ENCODE measurements at places on chromosomes 16 and 17.

DNA sequence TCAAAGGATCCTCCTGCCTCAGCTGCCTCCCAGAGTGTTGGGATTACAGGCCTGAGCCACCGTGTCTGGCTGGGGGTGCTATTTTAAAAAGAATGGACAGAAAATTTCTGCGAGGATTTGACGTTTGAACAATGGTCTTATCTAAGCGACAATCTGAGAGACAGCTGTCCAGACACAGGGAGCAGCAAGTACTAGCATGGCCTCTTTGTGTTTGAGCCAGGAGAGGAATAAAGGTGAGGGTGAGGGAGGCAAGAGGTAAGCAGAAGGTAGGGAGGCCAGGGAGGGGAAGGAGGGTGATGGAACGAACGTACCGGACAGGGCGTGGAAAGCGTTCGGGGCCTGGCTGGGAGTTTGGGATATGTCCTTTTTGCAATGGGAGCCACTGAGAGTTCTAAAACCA is 59.2 kb downstream of the PITPNC1 start:
- DNase-seq: no peak

DNA sequence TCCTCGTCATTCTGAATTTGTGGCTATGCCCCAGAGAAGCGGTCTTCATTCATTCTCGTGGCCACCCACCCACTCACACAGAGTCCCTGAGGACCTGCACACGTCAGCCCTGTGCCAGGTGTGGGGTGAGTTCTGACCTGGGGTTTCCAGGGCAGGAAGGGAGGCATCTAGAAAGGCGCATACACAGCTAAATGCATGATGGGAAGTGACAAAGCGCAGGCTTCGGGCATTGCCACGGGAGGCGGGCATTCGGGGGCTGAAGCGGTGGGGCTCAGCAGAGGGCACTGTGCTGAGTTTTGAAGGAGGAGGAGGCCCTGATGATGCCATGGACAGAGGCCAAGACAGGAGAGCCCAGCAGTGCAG is 10.9 kb downstream of the UBALD2 start:
- DNase-seq: no peak

- no peak for DNase-seq
Measured at GRCh38 chr16:9092978-9093344, 1.5 kb downstream of the HAPSTR1 start.

- no peak for DNase-seq
Measured at GRCh38 chr17:31472137-31472536, 80.7 kb downstream of the RAB11FIP4 start.

- no peak for DNase-seq
Measured at GRCh38 chr16:85602402-85603202, 10.5 kb upstream of the GSE1 start.

GRCh38 chr17:17098551-17099179 is 56.4 kb downstream of the MPRIP start:
- DNase-seq: no peak

- no peak for DNase-seq
Measured at GRCh38 chr17:10091046-10091445, 107.4 kb downstream of the GAS7 start.

- DNase-seq: no peak
Measured at GRCh38 chr16:11358531-11358930, 13.3 kb downstream of the RMI2 start.

- no peak for DNase-seq
Measured at GRCh38 chr16:75048054-75048453, 49.2 kb downstream of the ZNRF1 start.

- no peak for DNase-seq
Measured at GRCh38 chr17:82300707-82301270, 16.6 kb downstream of the CD7 start.

GRCh38 chr17:81018044-81018802 is 16.7 kb upstream of the BAIAP2 start:
- no peak for DNase-seq

GRCh38 chr17:55283256-55283965 is 18.7 kb downstream of the HLF start:
- DNase-seq: no peak

DNA sequence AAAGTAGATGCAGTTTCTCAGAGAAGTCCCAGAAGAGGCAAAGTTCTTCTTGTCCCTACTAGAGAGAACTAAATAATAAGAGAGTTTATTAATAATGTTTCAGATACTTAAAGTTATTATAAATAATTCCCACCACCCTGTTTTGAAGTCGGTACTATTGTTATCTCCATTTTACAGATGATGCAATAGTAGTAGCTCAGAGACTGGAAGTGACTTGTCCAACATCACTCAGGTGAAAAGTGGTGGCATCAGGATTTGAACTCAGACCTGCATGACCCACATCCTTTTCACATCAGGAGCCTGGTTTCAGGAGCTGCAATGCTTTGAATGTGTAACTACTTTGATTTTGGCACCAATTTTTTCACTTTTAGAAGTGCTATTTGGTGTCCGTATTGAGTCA is 52.7 kb downstream of the GPR139 start:
- DNase-seq: no peak

GRCh38 chr17:80513892-80514291 is 30.7 kb upstream of the RPTOR start:
- no peak for DNase-seq

DNA sequence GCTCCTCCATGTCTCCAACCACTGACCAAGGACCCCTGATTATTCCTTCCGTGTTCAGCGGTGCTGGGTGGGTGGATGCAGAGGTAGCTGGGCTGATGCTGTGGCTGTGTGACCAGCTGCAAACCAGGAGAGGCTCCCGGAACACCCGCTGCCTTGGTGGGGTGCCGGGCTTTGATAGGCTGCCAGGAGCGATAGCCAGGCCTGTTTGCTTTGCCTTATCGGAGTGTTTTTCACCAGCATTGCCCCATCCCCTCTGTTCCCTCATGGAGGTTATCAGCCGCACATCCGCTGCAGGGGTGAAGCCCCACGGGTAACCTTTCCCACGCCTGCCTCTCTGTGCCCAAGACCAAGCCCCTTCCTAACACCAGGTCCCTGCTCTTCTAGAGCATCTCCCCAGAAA is 354.3 kb downstream of the C16orf95 start:
- DNase-seq: no peak

DNA sequence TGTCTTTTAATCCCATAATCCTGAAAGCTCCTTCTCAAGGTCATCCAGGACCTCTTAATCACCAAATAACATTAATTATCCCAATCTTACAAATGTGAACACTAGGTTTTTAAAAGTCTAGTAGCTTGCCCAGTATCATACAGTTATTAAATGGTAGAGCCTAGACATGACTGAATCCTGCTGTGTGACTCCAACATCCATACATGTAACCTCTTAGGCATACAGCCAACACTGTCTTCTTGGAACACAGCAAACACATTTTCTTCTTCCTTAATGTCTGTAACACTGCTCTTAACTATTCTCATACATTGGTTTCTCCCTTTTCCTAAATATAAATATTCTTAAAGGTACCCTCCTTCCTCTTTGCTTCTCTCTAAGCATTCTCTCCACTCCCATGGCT is 13.7 kb downstream of the BRIP1 start:
- no peak for DNase-seq

- no peak for DNase-seq
Measured at GRCh38 chr17:75694536-75694935, 26.7 kb upstream of the ITGB4 start.

DNA sequence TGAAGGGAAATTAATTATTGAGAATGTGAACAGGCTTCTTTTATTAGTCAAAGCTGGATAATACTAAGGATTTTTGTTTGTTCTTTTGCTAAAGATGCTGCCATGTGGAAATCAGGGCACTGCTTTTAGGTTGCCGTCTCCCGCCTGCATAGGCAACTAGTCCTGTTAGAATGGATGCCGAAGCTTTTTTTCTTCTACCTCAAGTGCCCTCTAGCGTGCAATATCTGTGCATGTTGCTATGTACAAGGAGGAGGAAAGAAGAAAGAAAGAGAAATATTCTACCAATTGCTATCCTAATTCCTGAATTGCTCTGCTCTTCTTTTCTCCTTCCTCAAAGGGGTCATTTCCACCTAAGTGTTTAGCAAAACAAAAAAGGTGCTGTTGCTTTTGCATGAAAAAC is 5.2 kb upstream of the CDH8 start:
- no peak for DNase-seq

GRCh38 chr17:48589831-48590606 is at the start of gene HOXB3:
HOXB3 (minus strand) TSS chr17:48590241; CDS start chr17:48552474, 37,767 bp downstream.
- DNase-seq: no peak

DNA sequence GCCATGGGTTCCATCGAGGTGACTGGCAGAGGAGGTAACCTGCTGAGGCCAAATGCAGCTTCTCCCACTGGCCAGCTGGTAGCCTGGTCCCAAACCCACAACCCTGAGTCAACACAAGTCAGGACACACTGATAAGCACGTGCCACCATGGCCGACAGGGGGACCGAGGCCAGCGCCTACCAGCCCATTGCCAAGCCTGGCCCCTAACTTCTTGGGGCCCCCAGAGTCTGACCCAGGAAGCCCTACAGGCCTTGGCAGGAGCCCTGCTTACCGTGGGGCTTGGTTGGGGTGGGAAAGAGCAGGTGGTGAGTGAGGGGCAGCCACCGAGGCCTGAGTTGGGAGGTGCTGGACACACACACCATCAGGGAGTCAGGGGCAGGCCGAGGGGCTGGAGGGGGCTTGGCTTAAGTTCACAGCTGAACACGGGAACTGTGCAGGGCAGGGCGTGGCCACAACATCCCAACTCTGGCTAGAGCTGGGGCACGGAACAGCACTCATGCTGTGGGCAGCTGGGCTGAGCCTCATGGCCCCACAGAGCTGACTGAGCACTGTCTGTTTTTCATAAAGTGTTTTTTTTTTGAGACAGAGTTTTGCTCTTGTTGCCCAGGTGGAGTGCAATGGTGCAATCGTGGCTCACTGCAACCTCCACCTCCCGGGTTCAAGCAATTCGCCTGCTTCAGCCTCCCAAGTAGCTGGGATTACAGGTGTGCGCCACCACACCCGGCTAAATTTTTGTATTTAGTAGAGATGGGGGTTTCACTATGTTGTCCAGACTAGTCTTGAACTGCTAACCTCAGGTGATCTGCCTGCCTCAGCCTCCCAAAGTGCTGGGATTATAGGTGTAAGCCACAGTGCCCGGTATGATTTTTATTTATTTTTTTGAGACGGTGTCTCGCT is 5.5 kb downstream of the MRPL28 start:
- no peak for DNase-seq

GRCh38 chr16:75416904-75417565 is 16.3 kb downstream of the CFDP1 start:
- DNase-seq: no peak

DNA sequence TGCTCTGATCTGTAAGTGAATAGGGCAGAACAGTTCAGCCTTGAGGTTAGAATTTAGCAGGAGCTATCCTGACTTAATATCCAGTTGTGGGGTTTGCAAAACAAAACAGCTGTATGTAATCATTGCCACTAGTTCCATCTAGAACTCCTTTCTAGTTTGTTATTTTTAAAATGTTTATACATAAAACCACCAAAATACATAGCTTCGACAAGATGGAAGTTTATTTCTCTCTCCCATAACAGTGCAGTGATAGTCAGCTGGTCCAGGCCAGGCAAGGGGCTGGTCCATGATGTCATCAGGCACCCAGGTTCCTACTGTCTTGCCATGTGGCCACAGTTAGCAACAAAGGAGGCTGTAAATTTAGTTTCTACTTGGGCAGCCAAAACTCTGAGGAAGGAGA is 10.5 kb upstream of the PLK1 start:
- no peak for DNase-seq

DNA sequence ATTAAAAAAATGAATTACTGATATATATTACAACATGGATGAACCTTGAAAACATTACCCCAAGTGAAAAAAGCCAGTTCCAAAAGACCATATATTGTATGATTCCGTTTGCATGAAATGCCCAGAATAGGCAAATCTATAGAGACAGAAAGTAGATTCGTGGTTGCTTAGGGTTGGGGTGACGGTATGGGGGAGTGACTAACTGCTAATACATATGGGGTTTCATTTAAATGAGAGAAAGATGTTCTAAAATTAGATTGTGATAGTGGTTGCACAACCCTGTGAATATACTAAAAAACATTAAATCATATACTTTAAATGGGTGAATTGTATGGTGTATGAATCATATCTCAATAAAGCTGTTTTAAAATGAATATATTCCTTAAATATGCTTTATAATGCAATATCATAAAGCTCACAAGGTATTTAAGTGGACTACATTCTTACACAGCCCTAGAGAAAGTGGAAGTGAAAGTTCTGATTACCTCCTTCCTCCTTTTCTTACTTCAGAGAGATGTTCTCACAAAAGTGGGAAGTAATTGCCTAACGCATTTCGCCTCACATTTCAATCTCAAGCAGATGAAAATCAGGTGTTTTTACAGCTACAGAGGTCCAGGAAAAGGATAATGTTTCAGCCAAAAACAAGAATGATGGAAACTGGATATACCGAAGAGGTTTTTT is 142.7 kb upstream of the GNAO1 start:
- DNase-seq: no peak

DNA sequence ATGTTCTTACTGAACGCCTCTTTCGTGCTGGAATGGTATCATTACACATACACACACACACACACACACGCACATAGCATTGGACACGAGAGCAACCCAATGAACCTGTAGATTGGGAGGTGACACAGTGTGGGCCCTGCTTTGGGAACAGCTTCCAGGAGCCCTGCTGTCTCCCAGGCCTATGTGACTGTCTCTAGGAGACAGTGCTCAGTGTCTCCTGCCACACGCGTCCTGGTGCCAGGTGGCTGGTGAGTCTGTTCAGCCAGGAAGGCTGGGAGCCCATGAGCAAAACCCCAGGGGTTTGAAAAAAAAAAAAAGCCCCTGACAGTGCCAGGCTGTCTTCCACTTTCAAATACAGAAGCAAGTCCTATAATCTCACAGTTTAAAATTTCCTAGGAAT is 2.4 kb upstream of the SPOP start:
- no peak for DNase-seq

DNA sequence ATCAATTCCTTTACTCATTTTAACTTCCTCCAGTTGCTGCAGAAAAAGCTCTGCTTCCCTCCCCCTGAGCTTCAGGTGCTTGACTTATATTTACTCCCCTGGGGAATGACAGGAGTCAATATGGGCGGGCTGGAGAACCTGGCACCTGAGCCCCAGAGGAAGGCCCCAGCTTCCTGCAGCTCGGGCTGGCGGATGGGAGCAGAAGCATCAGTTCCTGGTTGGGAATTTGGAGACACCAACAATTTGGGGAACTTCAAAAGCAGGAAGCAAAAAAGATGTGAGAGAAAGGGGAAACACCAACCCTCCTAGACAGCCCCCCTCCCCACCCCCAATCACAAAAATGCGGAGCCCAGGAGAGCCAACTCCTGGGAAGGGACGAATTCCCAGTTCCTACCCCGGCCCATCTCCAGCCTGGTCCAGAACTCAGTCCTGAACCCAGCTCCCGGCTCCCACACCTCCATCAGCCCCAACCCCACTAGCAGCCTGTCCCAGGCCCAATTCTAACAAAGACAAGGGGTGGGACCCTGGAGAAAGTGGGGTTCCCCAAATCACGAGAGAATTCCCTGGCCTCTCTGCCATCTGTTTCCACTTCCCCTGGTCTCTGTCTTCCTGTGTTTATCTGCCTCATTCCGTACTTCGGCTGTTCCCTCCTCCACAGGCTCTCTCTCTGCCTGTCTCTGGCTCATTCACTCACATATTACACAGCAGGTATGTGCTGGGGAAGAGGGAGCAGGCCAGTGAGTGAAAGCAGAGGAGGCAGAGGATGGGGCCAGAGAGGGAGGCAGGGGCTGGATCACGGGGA is 16.2 kb upstream of the ASGR2 start:
- no peak for DNase-seq

- no peak for DNase-seq
Measured at GRCh38 chr16:59684911-59685310, 950.8 kb upstream of the GOT2 start.

- DNase-seq: no peak
Measured at GRCh38 chr17:34974179-34974578, 6.1 kb upstream of the LIG3 start.

All from stimulated activated CD8-positive, alpha-beta memory T cell treated with anti-CD3 and anti-CD28 coated beads, Interleukin-4, amount 100 ng/mL, for 1 hour (primary cell).